ENCODE measurements at places on chromosomes 1 and 21.
A peak's percentile ranks its signal among the peaks of the same experiment; 100 is the strongest.

DNA sequence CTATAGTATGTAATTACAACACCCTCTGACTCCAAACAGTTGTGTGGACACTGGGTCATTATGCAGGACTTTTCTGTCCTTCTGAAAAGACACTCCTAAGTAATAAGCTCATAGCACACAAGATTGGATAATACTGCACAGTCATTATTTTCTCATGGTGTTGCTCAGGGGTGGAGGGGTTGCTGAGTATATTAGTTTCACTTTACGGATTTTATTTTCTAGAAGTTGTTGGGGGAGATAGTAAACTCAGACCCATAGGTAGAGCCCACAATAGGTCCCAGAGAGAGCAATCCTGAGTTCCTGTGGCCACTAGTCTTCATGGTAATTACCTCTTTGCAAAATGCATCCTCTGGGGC lies 53.4 kb downstream of the DUSP10 start:
- no peak overlapping the region for H3K4me3 ChIP-seq
- H3K27ac ChIP-seq: no peak overlapping the region
- no peaks in the 10 kb centered on the region for H3K4me1 ChIP-seq
- no peak for DNase-seq
- no peaks in the 10 kb centered on the region for H3K36me3 ChIP-seq

DNA sequence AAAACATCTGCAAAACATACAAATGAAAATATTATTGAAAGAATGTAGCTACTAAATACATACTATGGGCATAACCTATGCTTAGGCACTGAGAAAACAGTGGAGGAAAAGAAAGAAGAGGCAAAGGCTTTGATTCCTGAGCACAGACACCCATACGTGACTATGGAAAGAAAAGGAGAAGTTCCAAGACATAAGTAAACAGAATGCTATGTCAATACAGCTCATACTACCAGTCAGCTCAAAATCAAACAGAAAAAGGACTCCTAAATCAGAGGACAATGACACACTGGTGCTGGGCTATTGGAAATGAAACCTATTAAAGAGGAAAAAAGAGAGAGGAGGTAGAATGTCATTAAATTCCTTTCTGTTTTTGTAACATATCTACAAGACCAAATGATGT lies 225.4 kb downstream of the SMYD3 start:
- H3K4me1 ChIP-seq: no peaks in the 10 kb centered on the region
- no peaks in the 10 kb centered on the region for H3K36me3 ChIP-seq
- no peak overlapping the region for H3K4me3 ChIP-seq
- no peak overlapping the region for H3K27ac ChIP-seq
- DNase-seq: no peak
- no peaks in the 10 kb centered on the region for H3K27me3 ChIP-seq

GRCh38 chr1:51488372-51489050 lies 30.6 kb downstream of the EPS15 start:
- H3K36me3 ChIP-seq: no peaks in the 10 kb centered on the region
- no peak overlapping the region for H3K27ac ChIP-seq
- H3K4me3 ChIP-seq: no peak overlapping the region
- DNase-seq: no peak

DNA sequence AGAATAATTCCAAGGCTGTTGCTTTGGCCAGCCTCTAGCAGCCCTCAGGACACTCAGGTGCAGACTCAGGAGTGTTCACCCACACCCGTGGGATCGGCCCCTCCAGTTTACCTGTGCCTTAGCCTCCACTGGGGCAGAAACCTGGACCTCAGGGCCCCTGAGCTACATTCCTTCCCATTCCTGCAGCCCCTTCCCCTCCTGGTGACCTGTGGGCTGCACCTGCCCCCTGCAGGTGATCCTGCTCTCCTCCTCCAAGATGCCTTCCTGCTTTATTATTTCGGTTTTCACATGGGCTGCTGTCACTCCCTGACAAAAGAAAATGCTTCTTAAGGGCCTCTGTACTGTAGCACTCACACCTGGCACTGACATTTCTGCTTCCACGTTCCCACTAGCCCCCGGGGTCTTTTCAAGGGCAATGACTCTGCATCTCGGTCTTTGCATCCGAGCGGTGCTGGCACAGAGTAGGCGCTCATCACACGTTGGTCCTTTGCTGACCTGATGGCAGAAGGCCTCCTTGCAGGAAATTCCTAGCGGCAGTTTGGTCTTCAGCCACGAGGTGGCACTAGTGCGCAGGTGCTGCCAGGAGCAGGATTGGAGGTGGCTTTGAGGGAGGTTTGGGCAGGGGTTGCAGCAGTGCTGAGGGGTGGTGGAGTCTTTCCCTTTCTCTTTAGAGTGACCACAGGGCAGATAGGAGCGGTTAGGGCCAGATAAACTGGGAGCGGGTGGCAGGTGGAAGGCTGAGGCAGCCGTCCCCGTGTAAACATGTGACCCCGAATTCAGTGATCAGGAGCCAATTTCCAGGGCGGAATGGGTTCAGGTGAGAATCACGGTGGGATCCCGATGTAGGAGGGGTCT lies 25.3 kb upstream of the ETV3 start:
- H3K4me3 ChIP-seq: no peak overlapping the region
- DNase-seq: no peak
- H3K27me3 ChIP-seq: no peaks in the 10 kb centered on the region
- no peaks in the 10 kb centered on the region for H3K4me1 ChIP-seq

DNA sequence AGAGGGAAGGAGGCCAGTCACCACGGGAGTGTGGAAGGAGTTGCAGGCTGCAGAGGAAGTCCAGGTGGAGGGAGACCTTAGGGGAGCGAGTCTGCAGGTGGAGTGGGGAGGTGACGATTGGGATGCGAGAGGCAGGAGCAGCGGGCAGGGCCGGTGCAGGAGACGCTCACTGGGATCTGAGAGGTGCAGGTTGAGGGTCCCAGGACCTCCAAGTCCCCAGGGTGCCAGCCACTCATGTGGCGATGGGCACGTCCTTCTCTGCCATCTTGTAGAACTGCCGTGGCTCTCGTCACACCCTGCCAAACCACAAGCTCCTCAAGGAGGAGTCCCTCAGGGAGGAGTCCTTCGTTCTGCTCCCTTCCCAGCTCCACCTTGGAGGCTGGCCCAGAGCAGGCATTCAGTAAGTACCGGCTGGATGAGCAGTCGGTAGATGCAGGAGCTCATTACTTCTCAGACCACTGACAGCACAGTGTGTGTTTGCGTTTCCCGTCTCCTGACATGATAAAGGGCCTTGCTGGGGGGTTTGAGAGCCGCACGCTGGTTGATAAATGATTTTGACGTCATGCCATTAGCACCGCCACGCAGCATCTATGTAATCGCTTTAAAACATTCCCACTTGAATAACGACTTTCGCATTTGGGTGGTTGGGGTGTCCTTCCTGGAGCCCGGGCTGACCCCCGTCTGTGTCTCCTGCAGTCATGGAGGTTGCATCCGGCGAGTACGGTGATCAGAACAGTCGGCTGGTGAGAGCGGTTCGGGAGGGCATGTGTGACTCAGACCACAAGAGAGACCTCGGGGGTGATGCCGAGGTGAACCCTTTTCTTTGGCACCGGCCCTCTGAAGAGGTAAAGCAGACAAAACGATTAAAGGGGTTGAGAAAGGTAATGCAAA lies 27.8 kb downstream of the TFF3 start:
- H3K4me3 ChIP-seq: no peak overlapping the region
- H3K27ac ChIP-seq: no peak overlapping the region
- no peak for DNase-seq
- H3K36me3 ChIP-seq: no peaks in the 10 kb centered on the region
- no peaks in the 10 kb centered on the region for H3K27me3 ChIP-seq

DNA sequence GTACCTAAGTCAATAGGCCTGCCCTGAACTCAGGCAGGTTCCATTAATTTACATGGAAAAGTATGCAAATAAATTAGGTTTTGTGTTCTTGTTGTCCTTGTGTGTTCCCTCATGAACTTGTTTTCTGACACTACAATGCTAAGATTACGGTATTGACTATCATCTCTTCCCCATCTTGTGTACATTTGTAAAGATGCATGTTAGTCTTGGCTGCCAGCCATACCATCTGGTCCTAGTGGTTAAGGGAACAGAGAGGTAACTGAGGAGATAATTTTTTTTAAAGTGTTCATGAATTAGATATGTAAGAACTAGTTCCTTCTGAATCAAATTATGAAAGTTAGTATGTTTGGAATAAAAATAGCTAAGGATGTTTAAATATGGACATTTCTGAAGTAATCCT lies 167.6 kb upstream of the ADAMTS5 start:
- H3K36me3 ChIP-seq: no peaks in the 10 kb centered on the region
- H3K27ac ChIP-seq: no peak overlapping the region
- H3K4me1 ChIP-seq: no peaks in the 10 kb centered on the region
- no peak overlapping the region for H3K4me3 ChIP-seq
- H3K27me3 ChIP-seq: no peaks in the 10 kb centered on the region
- DNase-seq: no peak

DNA sequence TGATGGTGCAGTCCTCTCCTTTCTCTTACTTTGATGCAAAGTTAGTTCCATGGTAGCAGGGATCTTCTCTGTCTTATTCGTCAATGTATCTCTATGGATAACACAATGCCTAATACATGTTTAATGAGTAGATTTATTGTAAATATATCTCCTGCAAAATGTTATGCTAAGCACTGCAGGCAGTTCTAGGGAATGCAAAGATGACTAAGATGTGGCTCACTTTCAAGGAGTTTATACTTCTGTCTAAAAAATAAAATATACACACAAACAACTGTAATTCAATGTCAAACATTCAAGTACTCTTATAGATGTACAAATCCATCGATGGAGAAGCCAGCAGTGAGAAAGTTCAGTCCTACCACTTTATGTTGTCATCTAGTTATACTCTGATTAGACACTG lies 194.3 kb downstream of the KCTD3 start:
- H3K36me3 ChIP-seq: no peaks in the 10 kb centered on the region
- H3K27me3 ChIP-seq: no peaks in the 10 kb centered on the region
- H3K4me1 ChIP-seq: no peaks in the 10 kb centered on the region
- no peak overlapping the region for H3K4me3 ChIP-seq
- DNase-seq: no peak

GRCh38 chr1:220195701-220196100 lies 76.6 kb downstream of the RAB3GAP2 start:
- peaks cover 3% of the 10 kb centered on the region for H3K36me3 ChIP-seq
- no peaks in the 10 kb centered on the region for H3K27me3 ChIP-seq
- no peak overlapping the region for H3K4me3 ChIP-seq
- DNase-seq: no peak
- H3K27ac ChIP-seq: no peak overlapping the region

GRCh38 chr1:86419277-86419903 lies 4.6 kb upstream of the CLCA2 start:
- DNase-seq: no peak
- H3K27ac ChIP-seq: peak overlapping the region; percentile 77
- H3K4me3 ChIP-seq: no peak overlapping the region
- H3K36me3 ChIP-seq: no peaks in the 10 kb centered on the region
- no peaks in the 10 kb centered on the region for H3K27me3 ChIP-seq
- H3K4me1 ChIP-seq: peaks cover 56% of the 10 kb centered on the region

GRCh38 chr1:156076609-156077429 lies 5.4 kb downstream of the MEX3A start:
- H3K27ac ChIP-seq: peak overlapping the region; percentile 66
- no peak for DNase-seq
- H3K4me3 ChIP-seq: peak overlapping the region; percentile 66
- H3K27me3 ChIP-seq: no peaks in the 10 kb centered on the region
- H3K4me1 ChIP-seq: peaks cover 7% of the 10 kb centered on the region

- H3K4me1 ChIP-seq: peaks cover 15% of the 10 kb centered on the region
- H3K27ac ChIP-seq: no peak overlapping the region
- H3K36me3 ChIP-seq: no peaks in the 10 kb centered on the region
- no peak overlapping the region for H3K4me3 ChIP-seq
- DNase-seq: no peak
- H3K27me3 ChIP-seq: no peaks in the 10 kb centered on the region
These were observed 60.4 kb upstream of the ENAH start for GRCh38 chr1:225713281-225713680.

GRCh38 chr1:1347663-1348419 lies 1.4 kb downstream of the DVL1 start:
- H3K27me3 ChIP-seq: peaks cover 10% of the 10 kb centered on the region
- H3K4me1 ChIP-seq: peaks cover 51% of the 10 kb centered on the region
- H3K4me3 ChIP-seq: peak overlapping the region; percentile 96
- peak overlapping the region; percentile 92 for H3K27ac ChIP-seq
- no peak for DNase-seq
- H3K36me3 ChIP-seq: no peaks in the 10 kb centered on the region

GRCh38 chr1:225437710-225438437 lies 10.0 kb upstream of the LBR start:
- no peak overlapping the region for H3K4me3 ChIP-seq
- no peak for DNase-seq
- H3K27me3 ChIP-seq: no peaks in the 10 kb centered on the region
- H3K27ac ChIP-seq: no peak overlapping the region
- no peaks in the 10 kb centered on the region for H3K36me3 ChIP-seq
- H3K4me1 ChIP-seq: no peaks in the 10 kb centered on the region

DNA sequence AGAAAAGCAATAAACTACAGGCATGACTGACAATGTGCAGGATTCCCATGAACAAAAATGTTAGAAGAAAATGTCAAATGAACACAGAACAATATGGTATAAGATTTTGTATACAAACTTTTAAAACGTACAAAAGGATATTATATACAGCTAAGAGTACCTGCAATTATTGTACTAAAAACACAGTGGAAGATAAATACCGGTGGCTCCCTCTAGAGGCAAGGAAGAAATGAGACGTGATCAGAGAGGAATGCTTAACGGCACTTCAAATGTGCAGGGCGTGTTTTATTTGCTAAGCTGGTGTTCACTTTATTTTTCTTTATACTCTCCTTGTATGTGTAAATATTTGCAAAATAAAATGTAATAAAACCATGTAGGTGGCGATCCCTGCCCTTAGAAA lies 191.8 kb upstream of the SAMSN1 start:
- DNase-seq: no peak
- H3K27me3 ChIP-seq: no peaks in the 10 kb centered on the region
- no peak overlapping the region for H3K27ac ChIP-seq
- no peaks in the 10 kb centered on the region for H3K4me1 ChIP-seq

DNA sequence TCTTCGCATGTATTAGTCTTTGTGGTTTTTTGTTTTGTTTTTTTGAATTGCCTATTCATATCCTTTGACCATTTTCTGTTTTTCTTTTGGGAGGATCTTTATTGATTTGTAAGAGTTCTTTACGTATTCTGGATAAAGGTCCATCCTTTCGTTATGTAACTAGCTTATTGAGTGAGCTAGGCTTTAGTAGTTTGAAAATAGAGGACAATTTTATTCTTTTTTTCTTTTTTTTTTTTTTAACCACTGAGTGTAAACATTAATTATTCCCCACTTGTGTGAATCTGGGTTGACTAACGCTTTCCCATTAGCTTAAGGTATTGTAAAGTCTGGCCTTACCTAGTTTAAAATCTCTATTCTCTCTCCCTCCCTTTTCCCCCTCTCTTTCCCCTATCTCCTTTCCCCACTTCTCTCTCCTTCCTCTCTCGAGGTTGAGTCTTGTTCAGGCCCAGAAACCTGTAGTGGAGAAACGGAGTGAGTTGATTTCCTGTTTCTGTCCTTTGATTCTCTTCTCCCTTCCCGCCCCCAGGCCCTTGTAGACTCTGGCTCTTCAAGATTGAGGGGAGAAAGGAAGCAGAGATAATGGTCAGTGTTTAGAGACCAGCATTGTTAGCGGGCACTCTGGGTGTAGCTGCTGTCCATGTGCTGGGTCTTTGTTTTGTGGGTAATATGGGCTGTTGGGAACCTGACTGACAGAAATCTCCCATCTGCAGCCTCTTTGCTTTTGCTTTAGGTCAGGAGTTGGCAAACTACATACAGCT lies 1.5 kb downstream of the MORC3 start:
- peak overlapping the region; percentile 96 for H3K27ac ChIP-seq
- H3K4me1 ChIP-seq: peaks cover 34% of the 10 kb centered on the region
- H3K27me3 ChIP-seq: no peaks in the 10 kb centered on the region
- H3K36me3 ChIP-seq: peaks cover 28% of the 10 kb centered on the region
- peak overlapping the region; percentile 92 for H3K4me3 ChIP-seq
- no peak for DNase-seq

- H3K27me3 ChIP-seq: no peaks in the 10 kb centered on the region
- no peak overlapping the region for H3K4me3 ChIP-seq
- DNase-seq: no peak
- H3K36me3 ChIP-seq: no peaks in the 10 kb centered on the region
- peak overlapping the region; percentile 78 for H3K27ac ChIP-seq
- H3K4me1 ChIP-seq: peaks cover 20% of the 10 kb centered on the region
These were observed 107.9 kb downstream of the SUSD4 start for GRCh38 chr1:223256034-223256433.

Measured in esophagus squamous epithelium (tissue), 5 donors.